Fibroblast of skin of abdomen (primary cell): ENCODE measurements at places on chromosomes 2 and 18.

DNA sequence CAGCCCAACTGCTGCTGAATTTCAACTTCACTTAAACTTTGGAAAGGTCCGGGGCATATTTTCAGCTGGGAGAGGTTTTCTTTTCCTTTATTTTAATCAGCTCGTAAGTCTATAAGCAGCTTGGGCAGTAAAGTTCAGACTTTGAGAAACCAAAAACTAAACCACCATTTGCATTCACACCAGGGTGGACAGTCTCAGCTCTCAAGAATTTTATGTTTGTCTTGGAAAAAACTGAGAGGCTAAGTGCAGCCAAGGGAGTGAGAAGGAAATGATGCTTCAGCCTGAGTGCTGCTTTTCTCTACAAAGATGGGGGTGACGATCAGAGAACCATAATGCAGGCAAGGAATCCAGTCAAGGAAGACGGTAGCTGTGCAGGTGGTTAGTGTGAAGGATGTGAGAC lies 30.2 kb downstream of the MCFD2 start:
- peak; percentile 61 for DNase-seq

- no peak for DNase-seq
Measured at GRCh38 chr2:172228177-172228808, 125.6 kb upstream of the DLX2 start.

DNA sequence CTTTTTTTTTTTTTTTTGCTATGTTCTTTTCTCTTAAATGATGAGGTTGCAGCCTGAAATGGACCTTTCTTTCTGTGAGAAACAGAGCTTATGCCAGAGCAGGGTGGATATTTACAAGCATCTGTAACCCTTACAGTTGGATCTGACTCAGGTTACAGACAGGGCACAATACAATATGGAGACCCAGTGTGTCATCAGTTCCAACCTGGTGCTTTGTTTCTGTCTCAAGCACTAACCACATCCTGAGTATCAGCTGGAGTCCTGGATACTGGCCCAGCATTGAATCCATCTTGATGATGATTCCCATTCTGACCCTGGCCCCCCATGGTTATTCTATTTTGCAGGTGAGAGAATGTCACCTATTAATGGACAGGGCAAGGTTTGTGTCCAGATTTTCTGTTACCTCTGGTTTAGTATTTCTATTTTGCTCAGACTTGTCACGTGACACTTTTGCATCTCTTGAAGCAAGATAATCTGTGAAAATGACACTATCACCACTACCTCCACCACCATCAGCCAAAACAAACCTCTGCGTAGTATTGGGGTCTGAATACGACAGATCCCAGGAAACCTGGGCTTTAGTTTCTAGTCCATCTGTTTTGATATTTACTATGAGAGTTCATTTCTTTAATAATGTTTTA lies 174.0 kb downstream of the CCDC85A start:
- peak; percentile 46 for DNase-seq

- no peak for DNase-seq
Measured at GRCh38 chr2:111100765-111101162, 19.9 kb upstream of the BCL2L11 start.

DNA sequence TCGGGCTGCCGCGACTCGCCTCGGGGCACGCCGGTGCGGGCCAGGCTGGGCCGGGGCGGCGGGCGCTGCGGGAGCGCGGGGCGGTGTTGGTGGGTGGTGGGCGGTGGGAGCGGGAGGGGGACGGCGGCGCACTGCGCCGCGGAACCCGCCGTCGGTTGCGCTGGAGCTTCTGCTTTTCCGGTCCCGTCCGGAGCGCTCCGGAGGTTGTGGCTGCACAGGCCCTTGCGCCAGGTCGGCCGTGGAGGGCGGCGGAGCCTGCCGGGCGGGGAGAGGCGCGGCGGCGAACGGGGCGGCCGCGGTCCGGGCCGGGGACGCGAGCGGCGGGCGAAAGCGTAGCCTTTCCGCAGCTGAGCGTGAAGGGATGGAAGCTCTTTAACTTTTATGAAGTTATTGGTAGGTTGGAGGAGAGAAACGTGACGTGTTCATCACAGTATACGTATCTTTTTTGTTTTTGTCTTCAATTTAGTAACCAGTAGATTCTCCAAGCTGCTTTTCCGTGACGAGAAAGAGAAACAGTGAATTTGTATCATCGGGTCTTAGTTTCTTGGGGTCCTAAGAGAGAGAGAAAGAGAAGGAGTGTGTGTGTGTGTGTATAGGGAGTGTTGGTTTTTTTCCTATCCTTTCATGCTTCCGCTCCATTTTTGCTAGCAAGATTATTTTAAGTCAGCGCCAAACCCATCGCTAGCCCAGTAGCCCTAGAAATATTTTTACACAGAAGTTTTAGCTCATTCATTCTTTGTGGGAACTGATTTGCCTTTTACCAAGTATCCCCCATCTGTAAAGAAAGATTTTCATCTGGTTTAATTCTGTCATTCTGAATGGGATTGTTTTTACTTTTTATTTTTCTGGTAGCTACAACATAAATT lies 535 bp downstream of the ATG4B start:
- no peak for DNase-seq

DNA sequence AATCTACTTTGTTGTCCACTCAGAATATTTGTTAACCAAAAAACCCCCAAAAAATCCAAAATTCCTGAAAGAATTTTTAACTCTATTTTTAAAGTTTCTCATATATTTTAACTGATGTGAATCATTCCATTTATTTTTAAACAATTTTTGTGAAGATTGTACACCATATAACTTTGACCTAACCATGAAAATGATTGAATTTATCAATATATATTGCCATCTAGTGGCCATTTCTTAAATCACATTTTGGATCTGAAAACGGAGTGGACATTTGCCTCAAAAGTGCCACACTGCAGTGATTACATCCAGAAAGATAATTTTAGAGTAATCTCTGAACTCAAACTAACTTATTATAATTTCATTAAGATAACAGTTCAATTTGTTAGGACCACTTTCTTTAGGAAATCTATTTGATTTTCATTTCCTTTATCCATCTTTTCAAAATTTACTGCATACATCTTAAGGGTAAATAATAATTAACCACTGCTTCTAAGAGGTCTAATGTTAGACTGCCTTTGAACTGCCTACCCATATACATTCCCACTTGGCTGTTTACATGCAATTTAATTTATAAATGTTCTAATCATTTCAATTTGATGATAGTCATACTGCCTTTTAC lies 71.1 kb downstream of the DSC3 start:
- DNase-seq, result peak; percentile 27

DNA sequence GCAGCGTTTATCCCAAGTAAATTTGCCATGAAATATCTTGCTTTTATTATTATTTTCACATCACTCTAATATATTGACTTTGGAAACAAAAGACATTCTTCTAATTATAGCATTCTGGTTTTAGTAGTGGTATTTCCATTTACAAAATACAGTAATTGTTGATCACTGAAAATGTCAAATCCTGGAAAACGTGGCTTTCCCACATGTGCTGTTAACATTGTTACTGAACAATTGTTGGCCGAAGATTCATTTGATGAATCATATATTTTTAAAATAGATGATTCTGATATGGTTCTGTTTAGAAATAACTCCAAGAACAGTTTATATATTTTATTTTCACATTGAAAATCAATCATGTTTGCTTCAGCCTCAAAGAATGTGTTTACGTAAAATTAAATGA lies 32.9 kb downstream of the SP140 start:
- DNase-seq, result no peak

DNA sequence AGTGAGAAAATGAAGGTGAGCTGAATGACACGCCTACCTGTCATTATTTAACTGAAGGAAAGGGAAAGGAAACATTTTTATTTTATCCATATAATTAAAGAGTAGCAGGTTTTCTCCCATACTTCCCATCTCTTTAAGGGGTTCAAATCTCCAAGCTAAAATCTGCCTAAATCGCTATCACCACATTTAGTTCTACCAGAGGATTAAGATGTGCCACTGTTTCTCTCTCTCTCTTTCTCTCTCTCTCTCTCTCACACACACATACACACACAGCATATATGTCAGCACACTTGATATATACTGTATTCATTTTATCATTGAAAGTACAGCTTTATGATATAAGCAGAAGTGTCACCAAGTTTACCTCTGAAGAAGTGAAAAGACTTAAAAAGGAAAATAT lies 3.1 kb downstream of the WIPF1 start:
- DNase-seq, result no peak

GRCh38 chr2:224594840-224595239 lies 9.7 kb upstream of the CUL3 start:
- no peak for DNase-seq

DNA sequence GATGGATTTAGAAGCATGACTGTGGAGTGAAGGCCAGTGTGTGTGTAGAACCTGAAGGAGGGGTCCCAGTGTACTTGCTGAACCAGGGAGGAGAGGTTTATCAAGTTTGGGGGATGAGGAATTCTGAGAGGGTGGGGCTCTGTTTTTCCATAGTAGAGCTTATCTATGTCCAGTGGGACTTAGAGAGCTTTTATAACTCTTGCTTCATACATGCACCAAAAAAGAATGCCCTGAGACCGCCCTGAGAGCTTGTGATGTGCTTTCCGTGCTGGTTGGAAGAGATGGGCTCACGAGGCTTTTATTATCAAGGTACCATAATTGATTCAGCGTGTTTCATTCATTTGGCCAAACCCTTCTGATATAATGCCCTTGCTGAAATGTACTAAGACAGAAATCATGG lies 100.2 kb downstream of the MTCL1 start:
- no peak for DNase-seq

- DNase-seq, result no peak
Measured at GRCh38 chr2:49261781-49262180, 107.5 kb upstream of the FSHR start.

GRCh38 chr2:51213826-51214225 lies 181.9 kb upstream of the NRXN1 start:
- DNase-seq, result no peak

GRCh38 chr2:88236666-88237065 lies 66.5 kb downstream of the THNSL2 start:
- no peak for DNase-seq

DNA sequence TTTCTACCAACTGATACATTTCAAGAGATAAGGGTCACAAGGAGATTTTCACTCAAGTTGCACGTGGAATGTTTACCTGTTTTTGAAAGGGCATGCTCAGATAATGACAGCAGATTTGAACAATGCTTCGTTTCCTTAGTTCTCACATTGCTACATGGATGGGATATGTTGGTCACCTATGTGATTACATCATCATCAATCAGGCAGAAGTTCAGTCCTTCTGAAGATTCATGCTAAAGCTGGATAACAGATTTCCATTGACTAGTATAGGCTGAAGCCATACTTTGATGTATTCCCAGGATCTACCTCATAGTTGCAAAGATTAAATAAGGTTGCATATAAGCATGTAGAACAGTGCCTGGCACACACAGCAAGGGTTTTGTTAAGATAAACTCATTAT lies 19.7 kb downstream of the TCF7L1 start:
- no peak for DNase-seq

DNA sequence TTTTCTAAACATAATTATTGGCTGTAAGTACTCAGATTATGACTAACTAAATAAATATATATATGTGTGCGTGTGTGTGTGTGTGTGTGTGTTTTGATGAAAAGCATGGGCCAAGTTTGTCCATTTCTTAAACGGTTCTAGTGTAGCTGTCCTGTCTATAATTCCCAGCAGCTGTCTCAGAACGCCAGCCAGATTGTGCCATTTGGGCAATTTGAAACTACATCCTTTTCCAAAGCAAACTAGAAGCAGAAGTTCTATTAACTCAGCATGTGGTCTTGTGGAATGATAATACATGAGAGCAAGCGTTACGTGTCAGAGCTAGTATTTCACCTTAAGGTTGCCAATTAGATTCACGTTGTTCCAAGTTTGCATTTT lies 1.7 kb downstream of the ARHGAP28 start:
- peak; percentile 91 for DNase-seq

DNA sequence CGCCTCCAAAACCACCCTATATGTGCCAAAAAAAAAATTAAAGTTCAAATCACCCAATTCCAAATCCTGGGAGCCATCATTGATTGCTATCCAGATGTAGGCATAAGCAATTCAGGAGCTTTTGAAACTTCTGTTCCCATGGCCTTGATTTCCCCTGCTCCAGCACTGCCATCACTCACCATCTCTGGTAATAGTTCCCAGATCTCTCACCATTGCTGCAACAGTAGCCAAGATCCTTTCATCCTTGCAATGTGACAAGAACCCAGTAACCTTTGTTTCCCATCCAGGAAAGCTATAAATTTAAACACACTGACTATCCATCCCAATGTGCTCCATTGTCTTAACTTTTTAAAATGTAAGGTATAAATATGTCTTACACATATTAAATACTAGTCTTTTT lies 155.4 kb downstream of the PDE11A start:
- no peak for DNase-seq

GRCh38 chr2:66748939-66749338 lies 314.0 kb downstream of the MEIS1 start:
- no peak for DNase-seq

DNA sequence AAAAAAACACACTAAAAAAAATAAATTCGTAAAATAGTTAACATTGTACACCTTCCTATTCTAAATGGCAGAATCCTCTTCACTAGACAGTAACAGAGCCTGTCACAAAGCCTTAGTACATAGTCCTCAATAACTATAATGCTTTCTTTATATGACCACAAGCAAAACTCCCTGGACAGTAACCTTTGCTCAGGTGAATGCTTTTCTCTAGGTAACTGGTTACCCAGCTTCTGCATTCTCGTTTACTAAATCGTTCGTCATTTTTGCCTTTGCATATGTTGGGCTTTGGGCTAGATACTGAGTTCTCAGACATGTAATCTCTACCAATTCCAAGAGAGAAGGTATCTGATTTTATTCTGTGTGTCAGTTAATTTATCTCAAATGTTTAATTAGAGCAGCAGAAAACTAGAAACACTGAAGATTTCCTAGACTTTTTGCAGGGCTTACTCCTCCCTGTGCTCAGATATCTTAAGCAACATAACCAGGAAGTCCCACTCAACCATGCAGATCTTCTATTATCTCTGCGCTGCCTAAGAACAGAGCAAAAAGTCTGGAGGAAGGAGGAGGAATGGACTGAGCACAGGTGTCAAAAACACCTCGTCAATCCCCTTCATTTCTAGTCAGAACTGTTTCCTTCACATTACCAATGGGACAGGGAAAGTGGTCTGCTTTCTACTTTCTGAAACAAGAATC lies 247.7 kb downstream of the SOCS6 start:
- DNase-seq, result no peak

- DNase-seq, result peak; percentile 59
Measured at GRCh38 chr2:186129767-186130581, 356.1 kb upstream of the ZC3H15 start.

- DNase-seq, result no peak
Measured at GRCh38 chr18:77134611-77135010, 2.0 kb upstream of the MBP start.
